T1000 (cell line): ENCODE measurements at places on chromosomes 4 and X.

DNA sequence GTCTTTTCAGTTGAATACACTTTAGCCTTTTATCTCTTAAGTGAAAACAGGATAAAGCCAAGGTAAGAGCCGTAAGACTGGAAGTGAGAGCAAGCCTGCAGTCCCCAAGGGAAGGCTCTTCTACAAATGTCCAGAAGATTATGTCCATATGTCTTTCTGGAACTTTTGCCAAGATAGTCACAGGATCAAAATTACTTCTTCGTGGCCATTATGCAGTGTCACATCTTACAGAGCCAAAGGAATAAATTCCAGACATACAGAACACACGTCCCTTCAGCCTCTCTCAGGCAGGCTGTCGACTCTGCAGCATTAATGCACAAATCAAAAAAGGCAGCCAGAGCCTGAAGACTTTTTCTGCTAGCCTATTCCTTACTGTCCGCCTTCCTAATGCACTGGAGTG, 10.9 kb upstream of the GATB start:
- no peak for DNase-seq

DNA sequence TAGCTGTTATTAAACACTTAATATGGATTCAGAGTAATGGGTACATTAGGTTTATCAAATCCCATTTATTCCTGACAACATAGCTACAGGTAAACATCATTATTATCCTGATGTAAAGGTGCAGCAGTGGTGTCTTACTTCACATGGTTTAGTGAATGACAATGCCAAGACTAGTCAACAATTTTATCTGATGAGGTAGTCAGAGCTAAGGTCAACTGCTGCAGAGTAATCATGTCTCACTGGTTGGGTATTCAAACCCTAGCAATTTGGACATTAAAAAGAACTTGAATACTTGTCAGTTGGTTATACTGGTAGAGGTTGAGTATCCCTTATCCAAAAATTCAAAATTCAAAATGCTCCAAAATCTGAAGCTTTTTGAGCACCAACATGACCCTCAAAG, 117.6 kb downstream of the MAB21L2 start:
- no peak for DNase-seq

DNA sequence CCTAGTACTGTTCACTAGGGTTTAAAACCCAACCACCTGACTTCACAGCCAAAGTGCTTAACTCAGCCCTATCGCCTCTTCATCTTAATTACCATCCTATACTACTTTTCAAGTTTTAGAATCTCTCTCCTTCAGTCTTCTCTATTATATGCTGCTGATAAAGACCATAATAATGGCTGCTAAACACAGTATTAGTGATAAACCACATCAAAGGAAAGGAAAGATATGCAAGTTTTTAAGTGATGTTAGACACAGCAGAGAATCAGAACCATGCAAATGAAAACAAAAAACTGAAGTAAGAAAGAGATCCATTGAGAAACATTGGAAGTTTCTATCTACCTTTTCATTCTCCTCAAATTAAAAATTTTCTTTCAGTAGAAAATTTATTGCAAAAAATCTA, 100.8 kb downstream of the REELD1 start:
- no peak for DNase-seq

GRCh38 chr4:139655116-139655515, 10.5 kb upstream of the MGST2 start:
- no peak for DNase-seq

DNA sequence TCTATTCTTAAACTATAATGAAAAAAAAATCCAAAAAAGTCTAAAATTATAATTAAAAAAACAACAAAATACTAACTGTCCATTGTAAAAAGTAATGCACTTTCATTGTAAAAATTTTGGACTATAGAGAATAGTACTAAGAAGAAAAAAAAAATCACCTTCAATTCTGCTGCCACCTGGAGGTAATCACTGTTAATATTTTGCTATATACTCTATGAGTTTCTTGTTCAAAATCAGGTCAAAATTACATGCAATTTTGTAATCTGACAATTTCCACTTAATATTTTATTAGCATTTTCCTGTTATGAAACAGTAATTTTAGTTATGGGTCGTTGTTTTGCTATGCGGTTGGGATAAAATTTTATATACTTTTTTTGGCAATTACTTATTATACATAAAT, 62.0 kb downstream of the HTT start:
- DNase-seq = no peak

GRCh38 chrX:79452881-79453280, 85.7 kb upstream of the ITM2A start:
- DNase-seq = no peak

- no peak for DNase-seq
Observed at GRCh38 chrX:24694825-24695224, 1.1 kb downstream of the POLA1 start.

DNA sequence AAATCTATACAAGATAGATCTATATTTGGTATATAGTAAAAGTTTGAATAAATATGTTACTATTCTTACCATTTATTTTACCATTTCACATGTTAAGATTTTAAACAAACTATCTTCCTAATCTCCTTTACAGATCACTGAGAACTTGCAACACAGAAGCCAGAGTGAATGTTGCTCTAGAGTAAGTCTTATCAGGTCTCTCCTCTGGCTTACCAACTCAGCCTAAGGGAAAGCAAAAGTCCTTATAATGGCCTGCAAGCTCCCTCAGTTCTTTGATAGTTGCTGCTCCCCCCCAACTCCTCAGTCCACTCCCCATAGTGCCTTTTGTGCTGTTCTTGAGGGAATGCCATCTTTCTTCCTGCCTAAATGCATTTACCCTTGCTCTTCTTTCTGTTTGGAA, 25.7 kb upstream of the SLC7A11 start:
- no peak for DNase-seq

DNA sequence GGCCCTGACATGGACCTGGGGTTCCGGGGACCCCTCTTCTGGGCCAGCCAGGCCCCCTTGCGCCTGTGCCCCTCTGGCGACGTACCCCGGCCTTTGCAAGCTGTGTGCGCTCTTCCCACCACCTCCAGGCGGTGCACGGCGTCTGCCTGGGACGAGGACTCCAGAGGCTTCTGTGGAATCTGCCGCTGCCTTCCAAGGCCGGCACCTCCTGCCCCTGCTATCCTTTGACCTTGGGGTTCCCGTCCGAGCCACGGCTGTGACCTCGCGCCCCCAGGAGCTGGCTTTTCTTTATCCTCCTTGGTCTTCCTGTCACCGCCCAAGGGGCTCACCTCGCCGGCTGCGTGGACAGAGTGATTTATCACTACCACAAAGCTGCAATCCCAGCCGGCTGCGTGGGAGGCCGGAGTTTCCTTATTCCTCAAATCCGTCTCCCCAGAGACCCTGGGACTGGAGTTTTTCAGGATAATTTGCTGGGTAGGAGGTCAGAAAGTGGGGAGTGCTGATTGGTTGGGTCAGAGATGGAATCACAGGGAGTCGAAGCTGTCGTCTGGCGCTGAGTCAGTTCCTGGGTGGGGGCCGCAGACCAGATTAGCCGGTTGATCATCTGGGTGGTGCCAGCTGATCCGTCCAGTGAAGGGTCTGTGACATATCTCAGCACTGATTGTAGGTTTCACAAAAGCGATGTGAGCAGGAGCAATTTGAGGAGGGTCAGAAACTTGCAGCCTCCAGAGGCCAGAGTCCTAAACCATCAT, 19.8 kb upstream of the PLCXD1 start:
- no peak for DNase-seq

GRCh38 chr4:111510535-111510934, 634.7 kb upstream of the FAM241A start:
- DNase-seq = no peak

GRCh38 chr4:81786063-81786763, 314.5 kb upstream of the RASGEF1B start:
- no peak for DNase-seq
